ENCODE measurements at places on chromosomes 5 and 9.

- no peak for DNase-seq
Observed at GRCh38 chr9:96888591-96888990, 34.3 kb upstream of the ZNF782 start.

DNA sequence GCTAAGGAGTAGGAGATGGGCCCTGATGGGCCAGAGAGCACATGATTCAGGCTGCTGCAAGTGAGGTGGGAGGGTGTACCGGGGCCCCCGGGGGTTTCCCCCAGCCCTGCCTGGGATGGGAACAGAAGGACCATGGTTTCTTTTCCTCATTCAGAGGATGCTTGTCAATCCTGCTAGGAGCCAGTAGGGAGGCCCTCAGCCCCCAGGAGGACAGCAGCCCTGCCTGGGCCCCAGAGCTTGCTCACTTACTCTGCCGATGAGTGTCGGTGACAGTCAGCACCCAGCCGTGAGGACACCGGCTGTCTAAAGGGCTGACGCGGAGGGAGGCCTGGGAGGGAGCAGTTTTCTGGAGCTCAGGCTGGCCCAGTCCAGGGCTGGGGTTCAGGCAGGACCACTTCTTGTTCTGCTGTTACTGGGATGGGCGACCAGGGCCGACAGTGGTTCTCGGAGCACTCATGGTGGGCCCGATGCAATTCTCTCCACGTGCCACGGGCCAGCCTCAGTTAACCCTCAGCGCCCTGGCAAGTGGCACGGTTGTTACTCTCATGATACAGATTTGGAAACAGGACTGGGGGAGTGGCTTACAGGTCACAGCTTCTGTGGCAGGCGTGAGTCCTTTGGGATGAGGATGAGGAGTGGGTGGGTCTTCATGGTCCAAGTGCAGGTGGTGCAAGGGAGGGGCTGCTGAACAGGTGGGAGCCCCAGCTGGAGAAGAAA is 1.8 kb downstream of the ARRDC1 start:
- DNase-seq = no peak

DNA sequence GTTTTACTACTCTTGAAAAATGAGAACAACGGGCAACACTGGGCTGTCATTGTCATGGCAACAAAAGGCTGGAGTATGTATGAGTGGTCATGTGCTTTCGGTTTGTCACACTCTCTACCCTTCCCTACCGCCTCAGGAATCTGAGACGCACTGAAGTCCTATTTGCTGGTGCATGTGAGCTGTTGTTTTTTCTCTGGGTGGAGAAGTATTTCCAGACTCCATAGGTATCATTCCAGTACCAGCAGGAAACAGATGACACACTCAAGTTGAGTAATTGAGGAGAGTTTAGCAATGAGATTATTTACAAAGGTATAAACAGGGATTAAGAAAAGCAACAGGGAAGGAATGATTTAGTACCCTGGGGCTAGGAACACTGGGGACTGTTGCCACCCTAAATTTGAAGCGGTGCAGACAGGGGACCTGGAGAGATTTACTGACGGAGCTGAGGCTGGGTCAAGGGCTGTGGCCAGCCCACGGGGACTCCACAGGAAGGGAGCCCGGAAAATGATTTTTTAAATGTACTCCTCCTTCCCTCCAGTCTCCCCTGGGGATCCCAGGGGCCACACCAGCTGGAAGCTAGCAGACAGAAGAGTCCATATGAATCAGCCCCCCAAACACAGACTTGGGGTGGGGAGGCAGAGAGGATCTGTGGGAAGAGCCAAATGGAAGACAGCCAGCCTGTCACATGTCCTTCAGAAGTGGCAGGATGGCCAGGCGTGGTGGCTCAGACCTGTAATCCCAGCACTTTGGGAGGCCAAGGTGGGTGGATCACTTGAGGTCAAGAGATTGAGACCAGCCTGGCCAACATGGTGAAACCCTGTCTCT is 13.2 kb upstream of the ZBTB43 start:
- no peak for DNase-seq

DNA sequence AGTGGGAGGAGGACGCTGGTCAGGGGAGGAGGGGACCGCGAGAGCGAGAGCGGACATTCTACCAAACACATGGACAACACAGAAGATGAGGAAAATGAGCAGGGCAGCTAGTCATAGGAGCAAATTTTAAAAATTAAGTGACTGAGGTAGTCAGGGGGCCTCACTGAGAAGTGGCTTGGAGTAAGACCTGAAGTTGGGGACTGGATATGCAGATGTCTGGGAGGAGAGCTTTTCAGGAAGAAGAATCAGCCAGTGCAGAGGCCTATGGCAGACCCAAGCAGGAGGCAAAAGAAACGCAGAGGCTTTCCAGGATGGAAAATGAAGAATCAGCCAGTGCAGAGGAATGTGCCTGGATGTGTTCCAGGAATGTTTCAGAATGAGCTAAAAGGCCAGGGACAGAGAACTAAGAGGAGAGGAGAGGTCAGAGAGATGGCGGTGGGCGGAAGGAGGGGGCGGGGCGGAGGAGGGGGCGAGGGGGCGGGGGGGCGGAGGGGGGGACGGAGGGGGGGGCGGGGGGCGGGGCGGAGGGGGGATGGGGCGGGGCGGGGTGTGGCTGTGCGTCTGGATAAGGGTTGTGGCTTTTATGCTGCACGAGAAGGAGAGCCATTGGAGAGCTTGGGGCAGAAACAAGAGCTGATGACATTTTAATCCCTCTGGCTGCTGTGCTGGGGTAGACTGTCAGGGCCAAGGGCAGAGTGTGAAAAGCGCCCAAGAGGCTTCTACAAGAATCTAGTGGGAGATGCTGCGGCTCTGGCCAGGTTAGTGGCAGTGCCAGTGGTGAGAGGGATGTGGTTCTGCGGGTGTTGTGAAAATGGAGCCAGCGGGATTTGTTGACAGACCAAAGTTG is 129.6 kb downstream of the KCNIP1 start:
- DNase-seq = no peak

DNA sequence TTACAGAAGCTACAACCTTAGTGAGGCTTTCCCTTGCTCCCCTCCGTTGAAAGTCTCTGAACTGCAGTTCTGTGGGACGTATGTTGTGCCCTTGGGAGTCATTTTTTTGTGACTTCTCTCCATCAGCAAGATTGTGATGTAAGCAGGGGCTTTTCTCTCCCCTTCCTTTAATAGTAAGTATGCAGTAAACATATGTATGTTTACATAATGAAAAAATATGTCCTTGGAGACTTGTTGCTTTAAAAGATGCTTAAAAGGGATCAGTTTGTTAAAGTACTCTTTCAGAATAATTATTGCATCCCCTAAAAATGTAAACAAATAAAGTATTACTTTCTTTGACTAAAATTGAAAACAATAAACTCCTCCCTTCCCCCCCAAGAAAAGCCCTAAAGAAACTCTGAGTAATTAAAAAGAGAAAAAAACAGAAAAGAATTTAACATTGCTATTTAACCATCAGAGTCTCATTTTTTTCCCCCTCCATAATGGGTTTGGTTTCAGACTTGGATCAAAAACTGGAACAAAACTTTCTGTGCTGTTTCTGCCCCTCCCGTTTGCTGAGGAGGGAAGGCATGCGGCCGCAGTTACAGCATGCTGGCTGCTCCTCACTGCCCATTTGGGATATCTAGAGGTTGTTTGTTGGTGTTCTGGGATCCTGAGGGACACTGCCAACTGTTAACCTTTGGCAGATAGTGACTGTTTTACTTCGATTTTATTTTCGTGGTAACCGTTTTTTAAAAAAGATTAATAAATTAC is 40.2 kb downstream of the TRIO start:
- no peak for DNase-seq
